ENCODE measurements at places on chromosomes 12 and 14.

- DNase-seq: no peak
Observed at GRCh38 chr12:42326541-42327226, 717 bp downstream of the PPHLN1 start.

GRCh38 chr12:96221391-96221790 lies 27.2 kb downstream of the ELK3 start:
- DNase-seq: no peak

- DNase-seq: no peak
Observed at GRCh38 chr14:60163693-60164092, 1.5 kb downstream of the DHRS7 start.

GRCh38 chr12:740921-741320 lies 11.5 kb upstream of the WNK1 start:
- no peak for DNase-seq

DNA sequence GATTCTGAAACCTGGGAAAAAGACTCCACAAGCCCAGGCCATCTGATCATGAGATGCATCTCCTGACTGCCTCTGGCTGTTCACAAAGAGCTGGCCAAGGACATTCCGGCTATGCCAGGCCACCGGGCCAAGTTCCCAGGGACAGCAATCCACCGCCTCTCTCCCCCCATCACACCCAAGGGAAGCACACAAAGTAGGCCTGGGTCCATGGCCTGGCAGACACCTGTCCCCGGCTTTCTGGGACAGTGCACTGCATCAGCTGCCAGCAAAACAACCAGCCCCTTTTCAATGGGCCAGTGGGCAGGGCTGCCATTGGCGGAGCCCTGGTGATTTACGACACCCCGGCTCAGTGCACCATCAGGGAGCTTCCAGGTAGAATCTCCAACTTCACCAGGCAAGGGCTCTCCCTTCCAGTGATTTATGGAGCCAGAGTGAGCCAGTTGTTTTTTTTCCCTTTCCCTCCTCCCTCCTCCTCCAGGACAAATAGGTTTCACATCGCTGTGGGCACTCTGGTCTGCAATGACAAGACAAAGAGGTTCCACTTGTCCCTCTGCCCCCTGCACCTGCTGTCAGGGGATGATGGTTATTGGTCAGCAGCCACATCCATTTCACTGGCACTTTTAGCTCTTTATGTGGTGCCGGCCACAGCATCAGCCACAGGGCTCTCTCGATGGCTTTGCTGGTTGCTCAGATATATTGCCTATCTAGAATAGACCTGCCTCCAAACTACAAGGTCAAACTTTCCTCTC lies 149.6 kb downstream of the SLC38A6 start:
- DNase-seq: no peak

DNA sequence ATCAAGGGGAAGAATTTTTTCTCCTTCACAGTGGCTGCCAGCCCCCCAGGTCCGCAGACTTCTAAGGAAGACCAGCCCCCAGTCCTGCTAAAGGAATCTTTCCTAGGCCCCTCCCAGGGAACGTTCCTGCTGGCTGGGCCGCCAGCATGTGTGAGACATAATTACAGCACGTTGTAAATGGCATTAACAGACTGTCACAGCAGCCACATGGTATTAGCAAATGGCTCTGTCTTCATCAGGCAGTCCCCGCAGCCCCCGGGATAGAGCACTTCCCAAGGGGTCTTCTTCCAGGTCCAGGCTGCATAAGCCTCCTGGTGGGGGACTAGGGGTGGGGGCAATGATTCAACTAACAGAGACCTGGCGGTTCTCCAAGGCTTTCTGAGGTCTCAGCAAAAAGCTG lies 34.9 kb upstream of the FAM222A start:
- no peak for DNase-seq

DNA sequence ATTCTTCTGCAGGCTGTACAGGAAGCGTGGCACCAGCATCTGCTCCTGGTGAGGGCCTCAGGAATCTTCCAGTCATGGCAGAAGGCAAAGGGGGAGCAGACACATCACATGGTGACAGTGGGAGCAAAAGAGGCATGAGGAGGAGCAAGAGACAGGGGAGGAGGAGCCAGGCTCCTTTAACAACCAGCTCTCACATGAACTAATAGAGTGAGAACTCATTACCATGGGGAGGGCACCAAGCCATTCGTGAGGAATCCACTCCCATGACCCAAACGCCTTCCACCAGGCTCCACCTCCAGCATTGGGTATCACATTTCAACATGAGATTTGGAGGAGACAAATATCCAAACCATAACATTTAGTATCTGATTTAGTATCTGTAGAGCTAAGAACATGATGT lies 14.7 kb upstream of the TRIM9 start:
- no peak for DNase-seq

DNA sequence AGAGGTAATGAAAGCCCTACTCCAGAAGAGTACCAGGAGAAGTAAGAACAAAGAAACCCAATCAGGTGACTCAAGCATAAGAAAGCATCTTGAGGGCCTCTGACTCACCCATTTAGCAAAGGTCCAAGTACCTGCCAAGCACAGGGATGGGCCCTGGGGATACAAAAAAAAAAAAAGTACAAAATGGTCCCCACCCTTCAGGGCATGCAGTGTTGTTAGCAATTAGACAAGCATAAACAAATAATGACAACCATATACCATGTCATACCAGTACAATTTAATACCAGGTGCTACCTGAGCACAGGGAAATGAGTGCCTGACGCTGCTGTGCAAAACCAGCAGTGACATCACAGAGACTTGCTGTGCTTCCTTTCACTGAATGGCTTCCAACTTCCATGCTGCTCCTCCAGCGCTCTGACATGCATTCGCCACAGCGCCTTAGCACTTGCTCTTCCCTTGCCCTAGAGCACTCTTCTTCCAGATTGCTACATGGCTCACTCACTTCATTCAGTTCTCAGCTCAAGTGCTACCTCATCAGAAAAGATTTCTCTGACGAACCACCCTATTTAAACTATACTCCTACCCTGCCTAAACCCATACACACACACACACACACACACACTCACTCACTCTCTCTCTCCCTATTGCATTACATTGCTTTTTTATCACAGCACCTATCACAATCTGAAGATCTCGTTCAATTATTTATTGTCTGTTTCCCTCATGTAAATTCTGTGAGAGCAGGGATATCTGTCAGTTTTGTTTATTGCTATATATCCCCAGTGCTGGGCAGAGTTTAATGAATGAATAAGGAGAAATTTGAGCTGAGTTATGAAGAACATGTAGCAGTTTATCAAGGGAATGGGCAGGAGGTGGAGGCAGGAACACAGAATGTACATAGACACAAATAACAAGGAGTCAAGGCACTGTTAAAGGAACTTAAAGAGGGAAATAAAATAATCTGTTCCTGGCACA lies 12.9 kb upstream of the EPS8 start:
- DNase-seq: no peak

DNA sequence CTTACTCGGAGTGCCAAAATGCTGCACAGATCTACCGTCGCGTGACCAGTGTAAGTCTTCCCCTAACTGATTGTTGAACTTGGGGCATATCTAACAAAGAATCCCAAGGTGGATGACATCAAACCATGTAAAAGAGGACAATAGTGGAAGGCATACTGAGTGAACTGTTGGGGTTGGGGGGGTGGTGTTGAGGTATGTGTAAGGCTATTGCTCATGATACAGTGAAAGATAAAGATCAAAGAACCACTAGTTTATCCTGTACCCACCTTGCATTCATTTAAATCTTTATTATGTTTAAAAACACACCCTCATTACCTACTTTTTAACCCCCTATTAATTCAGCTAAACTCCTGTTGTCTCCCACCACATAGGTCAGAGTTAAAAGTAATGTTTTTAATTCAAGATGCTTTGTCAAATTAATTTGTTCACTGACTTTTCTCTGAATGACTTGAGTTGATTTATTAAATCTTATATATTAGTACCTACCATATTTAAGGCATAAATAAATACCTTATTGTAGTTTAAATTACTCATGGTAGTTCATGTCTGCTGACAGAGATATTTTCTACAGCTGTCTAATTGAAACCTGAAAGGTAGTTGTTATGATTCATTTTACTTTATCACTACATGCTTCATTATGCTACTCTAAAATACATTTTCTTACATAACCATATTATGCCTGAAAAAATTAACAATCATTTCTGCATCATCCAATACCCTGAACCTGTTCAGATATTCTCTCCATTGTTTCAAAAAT lies 77.9 kb downstream of the WNK1 start:
- DNase-seq: no peak

GRCh38 chr14:21352587-21352986 lies 31.2 kb downstream of the SUPT16H start:
- no peak for DNase-seq

DNA sequence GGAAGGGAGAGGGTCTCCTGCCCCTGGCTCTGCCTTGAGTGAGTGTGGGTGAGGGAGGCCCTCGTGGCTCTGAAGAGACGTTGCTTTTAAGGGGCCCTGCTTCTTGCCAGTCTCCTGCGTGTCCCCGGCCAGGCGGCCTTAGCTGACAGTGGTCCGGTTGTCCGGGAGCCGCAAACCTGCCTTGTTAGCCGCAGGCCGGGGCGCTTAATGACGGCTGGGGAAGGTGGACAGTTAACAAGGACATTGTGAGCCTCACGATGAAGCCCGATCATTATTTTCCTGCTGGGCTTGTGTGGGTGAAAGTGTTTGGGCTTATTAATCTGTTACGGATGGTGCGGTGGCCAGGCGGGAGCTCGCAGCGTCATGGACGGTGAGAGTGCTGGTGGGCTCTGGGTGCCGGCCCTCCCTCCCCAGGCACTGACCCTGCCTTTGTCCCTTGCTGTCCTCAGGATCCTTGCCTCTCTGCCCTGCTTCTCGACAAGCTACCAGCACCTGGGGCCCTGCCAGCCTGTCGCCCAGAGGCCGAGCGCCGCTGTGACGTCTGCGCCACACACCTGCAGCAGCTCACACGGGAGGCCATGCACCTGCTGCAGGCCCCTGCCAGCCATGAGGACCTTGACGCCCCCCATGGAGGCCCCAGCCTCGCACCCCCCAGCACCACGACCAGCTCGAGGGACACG lies 13.3 kb downstream of the KIF26A start:
- DNase-seq: no peak

- DNase-seq: no peak
Observed at GRCh38 chr12:80151131-80151530, 51.8 kb downstream of the OTOGL start.

DNA sequence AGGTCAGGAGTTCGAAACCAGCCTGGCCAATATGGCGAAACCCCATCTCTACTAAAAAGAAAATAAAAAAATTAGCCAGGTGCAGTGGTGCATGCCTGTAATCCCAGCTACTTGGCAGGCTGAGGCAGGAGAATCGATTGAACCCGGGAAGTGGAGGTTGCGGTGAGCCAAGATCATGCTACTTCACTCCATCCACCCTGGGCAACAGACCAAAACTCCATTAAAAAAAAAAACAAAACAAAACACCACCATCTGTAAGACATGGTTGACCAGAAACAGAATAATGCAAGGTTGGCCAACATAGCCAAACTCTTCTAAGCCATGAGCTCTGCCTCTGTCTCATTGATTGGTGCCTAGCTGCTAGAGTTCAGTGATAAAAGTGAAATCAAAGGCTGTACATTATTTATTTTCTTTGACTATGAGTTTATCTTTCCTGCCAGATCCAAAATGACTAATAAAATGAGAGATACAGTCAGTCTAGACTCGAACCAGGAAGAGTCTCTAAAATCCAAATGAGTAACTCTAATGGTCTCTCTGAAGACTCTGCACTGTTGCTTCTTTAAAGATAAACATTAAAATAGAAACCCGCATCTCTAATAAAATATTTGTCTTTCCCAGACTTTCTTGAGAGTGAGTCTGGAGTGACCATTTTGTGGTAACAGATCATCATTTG lies 404.7 kb downstream of the DAD1 start:
- DNase-seq: no peak

DNA sequence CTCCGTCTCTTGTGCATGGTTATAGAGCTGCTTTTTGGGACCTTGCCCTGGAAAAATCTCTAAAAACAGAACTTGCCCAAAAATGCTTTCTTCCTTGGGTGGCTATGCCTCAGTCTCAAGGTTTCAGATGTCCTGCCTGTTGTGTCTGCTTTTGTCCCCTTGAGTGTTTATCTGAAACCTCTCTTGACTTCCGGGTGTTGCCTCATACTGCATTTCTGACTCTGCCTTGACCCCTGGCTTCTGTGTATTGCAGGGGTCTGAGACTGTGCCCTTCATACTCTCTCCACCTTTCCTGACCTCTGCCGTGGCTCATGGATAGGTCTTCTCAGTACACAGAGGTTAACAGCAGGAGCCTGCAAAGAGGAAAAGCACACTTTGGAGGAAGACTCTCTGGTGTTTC lies 124.8 kb upstream of the NTF3 start:
- DNase-seq: no peak

DNA sequence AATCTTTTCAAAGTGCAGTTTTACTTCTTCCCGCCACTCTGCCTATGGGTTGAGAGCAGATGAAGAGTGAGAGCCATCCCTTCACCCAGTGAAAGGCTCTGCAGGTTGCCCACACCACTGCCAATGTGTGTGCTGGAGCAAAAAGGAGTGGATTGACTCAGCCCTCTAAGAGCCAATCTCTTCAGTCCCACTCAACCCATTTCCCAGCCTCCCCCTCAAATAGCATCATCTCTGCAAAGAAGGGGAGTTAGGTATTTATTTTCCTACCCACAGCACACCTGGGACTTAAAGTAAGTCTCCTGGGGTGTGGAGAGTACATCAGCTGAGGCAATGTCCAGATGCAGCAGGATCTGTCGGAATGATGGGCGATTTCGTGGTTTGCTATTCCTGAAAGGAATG lies 15.3 kb downstream of the MAP3K12 start:
- no peak for DNase-seq

DNA sequence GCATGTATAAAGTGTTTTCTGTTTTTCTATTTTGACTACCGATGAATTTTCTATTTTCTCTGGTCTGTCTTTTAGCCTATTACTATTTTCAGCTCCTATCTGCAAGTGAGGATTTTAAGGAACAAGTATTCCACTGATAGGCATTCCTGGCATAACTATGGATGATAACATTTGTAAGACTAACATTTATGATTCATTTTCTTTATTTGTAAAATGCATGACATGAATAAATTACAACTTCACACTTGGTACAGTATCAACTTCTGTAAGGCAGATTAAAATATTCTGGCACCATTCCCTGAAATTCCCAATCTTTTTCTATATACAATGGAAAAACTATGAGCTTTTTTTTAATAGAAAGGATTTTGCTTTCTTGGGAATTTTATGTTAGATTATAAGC lies 121.0 kb upstream of the GARIN2 start:
- DNase-seq: no peak

DNA sequence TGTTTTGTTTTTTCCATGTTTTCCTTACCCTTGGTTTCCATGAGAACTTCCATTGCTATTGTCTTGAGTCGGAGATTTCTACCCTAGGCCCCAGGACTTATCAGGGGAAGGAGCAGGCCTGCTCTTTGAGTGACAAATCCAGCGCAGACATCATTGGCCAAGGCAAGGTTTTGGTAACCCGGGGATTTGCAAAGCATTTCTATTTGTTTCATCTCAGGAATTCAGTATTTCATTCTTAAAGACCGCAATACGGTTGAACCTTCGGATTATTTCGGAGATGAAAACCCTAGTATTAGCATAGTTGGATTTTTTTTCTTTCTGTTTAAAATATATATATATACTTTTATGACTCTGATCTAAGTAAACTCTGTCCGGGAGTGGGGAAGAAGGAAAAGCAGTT lies 62.0 kb downstream of the TMEM132C start:
- no peak for DNase-seq

GRCh38 chr12:124520265-124520701 lies 47.1 kb downstream of the NCOR2 start:
- no peak for DNase-seq

GRCh38 chr14:34981743-34982420 lies 910 bp upstream of the SRP54 start:
- no peak for DNase-seq

Data from activated T-helper 1 cell treated with anti-CD3 and anti-CD28 coated beads, Interleukin-2, amount 50 U/mL, for 16 hours (primary cell).